ENCODE measurements at places on chromosomes 2 and 18. TPM values are rescaled to one million over a fixed set of nuclear protein-coding genes. Genes with fewer than 3 reads are reported as not detected.

Gene DSG4
- total RNA-seq: not detected

Gene KCNJ13
- not detected for total RNA-seq

Gene RIT2
- total RNA-seq: not detected

Gene TTC31
- total RNA-seq: 10.4 TPM

Gene ITGAV
- total RNA-seq: 174 TPM

Gene ALLC
- not detected for total RNA-seq

Gene GALNT3
- 3.1 TPM for total RNA-seq

Gene CD8A
- total RNA-seq: not detected

Gene ARL4C
- total RNA-seq: 33.7 TPM

Gene CAPN14
- total RNA-seq: 0.16 TPM

Gene MAP2
- 2.1 TPM for total RNA-seq
